RPMI7951 (cell line): ENCODE measurements at places on chromosomes 7 and 10. TPM values are rescaled to one million over a fixed set of nuclear protein-coding genes. Genes with fewer than 3 reads are reported as not detected.

MTERF1 gene
- total RNA-seq: 12.8 and 15.9 TPM in 2 replicates

- no peak for DNase-seq
Measured at GRCh38 chr10:87177-88080, 38.3 kb upstream of the TUBB8 start.

GRCh38 chr7:131727189-131727588 is 170.8 kb upstream of the PODXL start:
- no peak for DNase-seq

- no peak for DNase-seq
Measured at GRCh38 chr10:1981976-1982375, 244.7 kb upstream of the ADARB2 start.

FKBP14 gene
- total RNA-seq: 31.1 and 38.8 TPM in 2 replicates

DNA sequence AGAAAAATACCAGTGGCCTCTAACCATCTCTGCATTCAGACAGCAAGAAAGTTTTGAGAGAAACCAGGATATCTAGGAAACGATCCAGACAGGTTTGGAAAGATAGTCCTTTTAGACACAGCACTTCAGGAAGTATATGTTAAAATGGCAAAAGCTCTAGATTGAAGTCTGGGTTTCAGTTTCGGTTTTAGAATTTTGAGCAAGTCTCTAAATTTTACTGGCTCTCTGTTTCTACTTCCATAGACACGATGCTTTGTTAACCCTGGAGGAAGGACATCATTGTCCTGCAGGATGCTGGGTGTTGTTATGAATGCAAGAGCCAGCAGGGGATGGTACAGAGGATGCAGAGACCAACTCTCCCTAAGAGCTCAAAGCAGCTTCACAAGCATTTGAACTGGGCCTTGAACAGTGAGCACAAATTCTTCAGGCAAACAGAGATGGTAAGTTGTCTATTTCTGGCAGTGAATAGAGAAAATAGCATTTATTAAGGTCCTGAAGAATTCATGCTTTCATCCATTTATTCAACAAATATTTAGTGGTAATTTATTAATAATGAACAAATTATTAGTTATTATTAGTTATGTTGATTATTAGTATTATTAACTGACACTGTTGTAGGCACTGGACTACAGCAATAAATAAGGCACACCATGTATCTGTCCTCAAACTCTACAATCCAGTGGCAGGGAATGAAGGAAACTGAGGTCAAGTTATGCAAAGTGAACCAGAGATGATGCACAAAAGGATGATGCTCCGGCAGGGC is 152.7 kb upstream of the NRP1 start:
- peak; percentile 87 for DNase-seq

DNA sequence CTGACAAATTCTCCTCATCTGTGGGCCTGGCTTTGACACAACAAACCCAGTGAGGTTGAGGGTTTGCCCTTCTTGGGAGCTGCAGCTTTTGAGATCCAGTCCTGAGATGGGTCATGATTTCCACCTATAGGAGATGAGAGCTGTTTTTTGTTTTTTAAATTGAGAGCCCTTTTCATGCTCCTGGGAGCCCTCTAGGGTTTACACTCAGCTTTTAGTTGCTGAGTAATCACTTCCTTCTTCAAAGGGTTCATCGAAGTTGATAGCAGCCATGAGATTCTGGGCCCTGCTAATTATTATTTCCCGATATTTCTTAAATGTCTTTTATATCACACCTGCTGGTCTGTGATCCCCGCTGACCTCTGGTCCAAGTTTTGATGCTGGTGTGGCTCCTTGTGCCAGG is 47.3 kb upstream of the VIPR2 start:
- DNase-seq: no peak

DNA sequence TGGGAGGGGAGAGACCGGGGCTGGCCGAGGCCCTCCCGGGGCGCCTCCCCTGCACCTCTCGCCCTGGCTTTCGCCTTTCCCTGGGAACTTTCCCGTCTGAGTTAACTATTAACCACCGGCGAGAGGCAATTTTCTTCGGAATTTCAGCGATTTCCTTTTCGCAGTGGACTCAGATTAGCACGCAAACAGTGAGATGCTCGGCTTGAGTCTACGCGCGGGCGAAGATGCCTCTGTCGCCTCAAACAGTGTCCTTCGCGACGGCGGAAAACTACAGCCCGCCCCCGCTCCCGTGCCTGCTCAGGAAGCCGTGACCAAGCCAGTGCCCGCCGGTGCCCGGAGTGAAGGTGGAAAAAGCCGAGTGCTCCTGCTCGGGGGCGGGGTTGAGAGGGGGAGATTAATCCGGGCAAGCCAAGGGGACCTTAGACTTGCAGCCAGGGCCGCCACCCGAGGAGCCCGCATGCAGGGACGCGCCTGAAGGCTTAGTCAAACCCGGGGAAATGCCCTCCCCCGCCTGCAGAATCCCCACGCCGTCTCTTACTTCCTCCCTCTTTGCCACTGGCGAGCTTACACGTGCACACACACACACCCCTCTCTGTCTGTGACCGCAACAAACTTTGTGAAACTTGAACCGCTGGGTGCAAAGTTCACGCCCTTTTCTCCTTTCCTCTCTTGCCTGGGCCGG is 14.5 kb upstream of the PAX2 start:
- DNase-seq: no peak
